Natural killer cell treated with Interleukin-12 subunit alpha and Interleukin-12 subunit beta and Interleukin-15 and Interleukin-18, amount 100 ng/mL, for 72 hours (primary cell): ENCODE measurements at places on chromosomes 6 and 20. TPM values are rescaled to one million over a fixed set of nuclear protein-coding genes. Genes with fewer than 3 reads are reported as not detected.

Gene EEF1A1
- total RNA-seq: 6,056 TPM

DNA sequence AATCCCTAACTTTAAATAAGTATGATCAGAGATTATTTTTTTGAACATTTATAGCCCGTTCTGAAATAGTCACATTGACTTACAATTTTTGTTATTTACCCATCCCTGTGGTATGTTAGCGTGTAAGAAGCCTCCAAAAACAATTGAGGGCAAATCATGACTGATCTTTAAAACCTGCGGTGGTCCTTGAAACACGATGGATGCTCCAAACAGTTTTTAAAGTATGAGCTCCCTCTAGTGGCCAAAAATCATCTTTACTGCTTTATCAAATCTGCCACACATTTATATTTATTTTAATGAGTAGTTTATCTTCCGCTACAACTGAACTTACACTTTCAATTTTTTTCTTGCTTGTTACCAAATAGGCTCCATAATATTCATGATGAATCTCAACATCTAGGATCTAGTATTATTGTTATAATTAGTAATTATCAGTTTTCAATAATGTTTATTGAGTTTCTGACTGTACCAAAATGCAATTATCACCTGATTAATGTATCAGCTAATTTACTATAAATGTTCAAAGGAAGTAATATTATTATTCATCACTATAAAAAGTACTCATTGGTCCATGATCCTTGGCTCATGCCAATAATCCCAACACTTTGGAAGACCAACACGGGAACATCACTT is 52.2 kb downstream of the MARCKS start:
- DNase-seq: no peak
- peaks cover 7% of the 10 kb centered on the region for H3K27me3 ChIP-seq
- H3K27ac ChIP-seq: no peak overlapping the region
- no peaks in the 10 kb centered on the region for H3K4me1 ChIP-seq
- no peaks in the 10 kb centered on the region for H3K36me3 ChIP-seq

- peaks cover 14% of the 10 kb centered on the region for H3K36me3 ChIP-seq
- DNase-seq: no peak
- no peaks in the 10 kb centered on the region for H3K27me3 ChIP-seq
- H3K27ac ChIP-seq: no peak overlapping the region
Measured at GRCh38 chr6:33061987-33062386, 11.5 kb downstream of the HLA-DPA1 start.

Gene TBXT
- not detected for total RNA-seq

Gene DNAH8
- 0.12 TPM for total RNA-seq

- H3K27ac ChIP-seq: no peak overlapping the region
- no peak for DNase-seq
- no peaks in the 10 kb centered on the region for H3K27me3 ChIP-seq
- no peaks in the 10 kb centered on the region for H3K4me1 ChIP-seq
Measured at GRCh38 chr6:114292431-114292830, 50.4 kb downstream of the HS3ST5 start.

GRCh38 chr20:45361793-45362192 is 1.2 kb upstream of the SYS1 start:
- peaks cover 5% of the 10 kb centered on the region for H3K36me3 ChIP-seq
- H3K27me3 ChIP-seq: no peaks in the 10 kb centered on the region
- peaks cover 21% of the 10 kb centered on the region for H3K4me1 ChIP-seq
- no peak overlapping the region for H3K4me3 ChIP-seq

DNA sequence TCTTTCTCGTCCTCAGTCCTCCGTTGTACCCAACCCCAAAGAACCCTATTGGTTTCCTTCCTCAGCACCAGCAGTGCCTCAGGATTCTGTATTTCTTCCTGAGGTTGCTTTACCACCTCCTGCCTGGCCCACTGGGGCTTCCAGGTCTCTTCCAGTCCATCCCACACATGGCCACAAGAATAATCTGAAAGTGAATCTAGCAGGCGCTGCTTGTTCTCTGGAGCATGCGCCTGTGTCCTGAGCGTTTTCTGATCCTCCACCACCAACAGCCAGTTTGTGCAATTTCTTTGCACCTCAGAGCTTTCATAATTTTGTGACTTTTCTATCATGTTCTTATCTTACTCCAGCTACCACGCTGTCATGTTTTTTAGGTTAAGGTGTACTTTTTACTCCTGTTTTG is 11.6 kb upstream of the HSP90AB1 start:
- peaks cover 13% of the 10 kb centered on the region for H3K4me1 ChIP-seq
- H3K36me3 ChIP-seq: no peaks in the 10 kb centered on the region
- peak overlapping the region; percentile 30 for H3K27ac ChIP-seq
- DNase-seq: peak; percentile 31
- no peak overlapping the region for H3K4me3 ChIP-seq

Gene CRISP2
- not detected for total RNA-seq

- no peak overlapping the region for H3K27ac ChIP-seq
- no peak overlapping the region for H3K4me3 ChIP-seq
- no peaks in the 10 kb centered on the region for H3K4me1 ChIP-seq
- no peaks in the 10 kb centered on the region for H3K27me3 ChIP-seq
Measured at GRCh38 chr20:42192321-42192720, 574.1 kb upstream of the CHD6 start.

DNA sequence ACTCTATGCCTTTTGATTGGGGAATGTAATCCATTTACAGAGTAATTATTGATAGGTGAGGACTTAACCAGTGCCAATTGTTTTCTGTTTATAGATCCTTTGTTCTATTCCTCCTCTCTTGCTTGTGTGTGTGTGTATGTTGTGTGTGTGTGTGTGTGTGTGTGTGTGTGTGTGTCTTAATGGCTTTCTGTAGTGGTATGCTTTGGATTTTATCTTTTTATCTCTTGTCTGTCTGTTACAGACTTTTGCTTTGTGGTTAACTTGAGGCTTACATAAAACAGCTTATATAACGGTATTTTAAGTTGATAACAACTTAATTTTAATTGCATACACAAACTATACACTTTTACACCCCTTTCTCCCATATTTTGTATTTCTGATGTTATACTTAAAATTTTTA is 54.7 kb downstream of the CDC5L start:
- peaks cover 34% of the 10 kb centered on the region for H3K36me3 ChIP-seq
- no peak overlapping the region for H3K4me3 ChIP-seq
- H3K4me1 ChIP-seq: peaks cover 5% of the 10 kb centered on the region
- no peak overlapping the region for H3K27ac ChIP-seq

- no peak overlapping the region for H3K4me3 ChIP-seq
- DNase-seq: no peak
- no peaks in the 10 kb centered on the region for H3K36me3 ChIP-seq
- H3K4me1 ChIP-seq: no peaks in the 10 kb centered on the region
Measured at GRCh38 chr20:16388731-16389130, 184.5 kb downstream of the KIF16B start.

DNA sequence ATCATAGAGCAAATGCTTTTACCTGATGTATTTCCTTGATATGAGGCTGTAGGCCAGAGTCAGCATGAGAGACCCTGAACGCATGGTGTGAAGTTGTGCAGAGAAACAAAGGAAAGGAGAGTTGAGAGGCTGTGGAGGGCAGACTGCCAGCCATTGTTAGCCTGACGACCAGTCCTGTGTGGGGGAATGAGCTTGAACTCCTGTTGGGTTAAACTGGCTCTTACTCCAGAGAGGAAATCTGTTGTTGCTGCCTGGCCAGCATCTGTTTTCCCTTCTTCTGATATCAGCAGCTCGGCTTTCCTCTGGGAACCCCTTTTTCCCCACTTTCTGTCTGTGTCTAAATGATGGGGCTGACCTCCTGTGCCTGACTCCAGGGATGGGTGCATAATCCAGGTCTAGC is 158.2 kb upstream of the ZFP64 start:
- H3K27me3 ChIP-seq: peaks cover 21% of the 10 kb centered on the region
- no peak for DNase-seq

Gene RAMACL
- 0.73 TPM for total RNA-seq

Gene PGC
- not detected for total RNA-seq

DNA sequence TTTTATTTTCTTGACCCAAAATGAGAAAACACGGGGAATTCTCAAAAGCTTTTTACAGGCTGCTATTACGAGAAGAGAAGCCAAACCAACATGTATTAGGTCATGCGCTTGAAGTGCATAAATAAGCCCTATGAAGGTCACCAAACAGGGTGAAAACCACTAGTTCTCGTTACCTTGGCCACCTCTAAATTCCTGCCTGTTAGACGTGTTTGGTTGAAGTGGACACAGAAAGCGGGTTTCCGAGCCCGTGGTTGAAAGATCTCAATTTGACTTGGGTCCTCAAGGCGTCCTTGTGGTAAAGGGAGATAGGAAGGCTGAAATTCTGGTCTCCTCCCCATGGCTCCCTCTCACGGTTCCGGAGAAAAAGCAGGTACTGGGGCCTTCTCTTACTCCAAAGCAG is 6.2 kb downstream of the EYA2 start:
- peaks cover 25% of the 10 kb centered on the region for H3K27me3 ChIP-seq
- no peak overlapping the region for H3K27ac ChIP-seq
- DNase-seq: no peak
- H3K4me3 ChIP-seq: no peak overlapping the region

GRCh38 chr6:144343701-144344428 is 58.7 kb downstream of the UTRN start:
- H3K27ac ChIP-seq: peak overlapping the region; percentile 97
- peaks cover 12% of the 10 kb centered on the region for H3K36me3 ChIP-seq
- no peak for DNase-seq

Gene LY6G6F
- total RNA-seq: not detected
